ENCODE measurements at places on chromosomes 7 and 10.

DNA sequence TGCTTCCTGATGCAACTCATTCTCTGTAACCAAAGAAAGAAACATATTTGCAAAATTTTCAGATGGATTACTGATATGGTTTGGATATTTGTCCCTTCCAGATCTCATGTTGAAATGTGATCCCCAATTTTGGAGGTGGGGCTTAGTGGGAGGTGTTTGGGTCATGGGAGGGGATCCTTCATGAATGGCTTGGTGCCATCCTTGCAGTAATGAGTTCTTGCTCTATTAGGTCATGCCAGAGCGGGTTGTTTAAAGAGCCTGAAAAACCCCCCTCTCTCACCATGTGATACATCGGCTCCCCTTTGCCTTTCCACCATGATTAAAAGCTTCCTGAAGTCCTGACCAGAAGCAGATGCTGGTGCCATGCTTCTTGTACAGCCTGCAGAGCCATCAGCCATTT is 43.8 kb upstream of the PRKG1 start:
- no peak for DNase-seq

DNA sequence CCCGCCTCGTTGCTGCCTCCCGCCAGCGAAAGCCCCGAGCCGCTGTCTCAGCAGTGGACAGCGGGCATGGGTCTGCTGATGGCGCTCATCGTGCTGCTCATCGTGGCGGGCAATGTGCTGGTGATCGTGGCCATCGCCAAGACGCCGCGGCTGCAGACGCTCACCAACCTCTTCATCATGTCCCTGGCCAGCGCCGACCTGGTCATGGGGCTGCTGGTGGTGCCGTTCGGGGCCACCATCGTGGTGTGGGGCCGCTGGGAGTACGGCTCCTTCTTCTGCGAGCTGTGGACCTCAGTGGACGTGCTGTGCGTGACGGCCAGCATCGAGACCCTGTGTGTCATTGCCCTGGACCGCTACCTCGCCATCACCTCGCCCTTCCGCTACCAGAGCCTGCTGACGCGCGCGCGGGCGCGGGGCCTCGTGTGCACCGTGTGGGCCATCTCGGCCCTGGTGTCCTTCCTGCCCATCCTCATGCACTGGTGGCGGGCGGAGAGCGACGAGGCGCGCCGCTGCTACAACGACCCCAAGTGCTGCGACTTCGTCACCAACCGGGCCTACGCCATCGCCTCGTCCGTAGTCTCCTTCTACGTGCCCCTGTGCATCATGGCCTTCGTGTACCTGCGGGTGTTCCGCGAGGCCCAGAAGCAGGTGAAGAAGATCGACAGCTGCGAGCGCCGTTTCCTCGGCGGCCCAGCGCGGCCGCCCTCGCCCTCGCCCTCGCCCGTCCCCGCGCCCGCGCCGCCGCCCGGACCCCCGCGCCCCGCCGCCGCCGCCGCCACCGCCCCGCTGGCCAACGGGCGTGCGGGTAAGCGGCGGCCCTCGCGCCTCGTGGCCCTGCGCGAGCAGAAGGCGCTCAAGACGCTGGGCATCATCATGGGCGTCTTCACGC is 825 bp downstream of the ADRB1 start:
- no peak for DNase-seq

DNA sequence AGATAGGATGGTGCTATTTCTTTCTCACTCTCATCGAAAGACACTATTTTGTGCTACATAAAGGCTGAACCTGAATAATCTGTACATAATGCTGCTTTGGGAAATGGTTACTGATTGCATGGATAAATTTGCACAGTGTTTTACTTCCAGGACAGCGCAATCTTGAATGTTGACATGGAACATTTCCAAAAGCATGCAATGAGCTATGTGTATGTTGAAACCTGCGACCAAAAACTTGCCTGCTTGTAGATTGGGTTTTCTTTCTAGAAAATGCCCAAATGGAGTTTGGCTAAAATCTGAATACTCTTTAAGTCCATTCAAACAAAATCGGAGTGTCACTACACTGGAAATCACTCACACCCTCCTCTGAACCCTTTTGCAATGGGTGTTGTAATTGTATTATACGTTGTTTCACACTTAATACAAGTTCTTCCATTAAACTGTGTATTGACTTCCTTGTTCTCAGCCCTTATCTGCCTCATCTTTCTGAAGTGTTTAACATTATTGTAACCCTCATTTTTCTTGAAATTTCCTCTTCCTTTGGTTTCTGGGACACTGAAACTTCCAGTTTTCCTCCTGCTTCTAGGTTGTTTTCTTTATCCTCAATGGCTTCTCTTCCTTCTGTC is 73.7 kb upstream of the CAPZA2 start:
- DNase-seq, result no peak

- DNase-seq, result no peak
Observed at GRCh38 chr7:119606297-119606696, 666.7 kb upstream of the KCND2 start.

- DNase-seq, result no peak
Observed at GRCh38 chr10:111705021-111705420, 478.5 kb downstream of the GPAM start.
